ENCODE measurements at places on chromosomes 16 and 17. TPM values are rescaled to one million over a fixed set of nuclear protein-coding genes. Genes with fewer than 3 reads are reported as not detected.

Gene MBTD1
- 33.7 TPM for total RNA-seq

GRCh38 chr16:9800186-9800738 is 382.0 kb downstream of the GRIN2A start:
- no peak for DNase-seq

- no peak for DNase-seq
Observed at GRCh38 chr16:52383640-52384292, 163.2 kb downstream of the TOX3 start.

- no peak for DNase-seq
Observed at GRCh38 chr16:2856061-2856670, 1.8 kb downstream of the PRSS22 start.

GRCh38 chr17:48515925-48516900 is 14.6 kb downstream of the HOXB1 start:
- DNase-seq: no peak

DNA sequence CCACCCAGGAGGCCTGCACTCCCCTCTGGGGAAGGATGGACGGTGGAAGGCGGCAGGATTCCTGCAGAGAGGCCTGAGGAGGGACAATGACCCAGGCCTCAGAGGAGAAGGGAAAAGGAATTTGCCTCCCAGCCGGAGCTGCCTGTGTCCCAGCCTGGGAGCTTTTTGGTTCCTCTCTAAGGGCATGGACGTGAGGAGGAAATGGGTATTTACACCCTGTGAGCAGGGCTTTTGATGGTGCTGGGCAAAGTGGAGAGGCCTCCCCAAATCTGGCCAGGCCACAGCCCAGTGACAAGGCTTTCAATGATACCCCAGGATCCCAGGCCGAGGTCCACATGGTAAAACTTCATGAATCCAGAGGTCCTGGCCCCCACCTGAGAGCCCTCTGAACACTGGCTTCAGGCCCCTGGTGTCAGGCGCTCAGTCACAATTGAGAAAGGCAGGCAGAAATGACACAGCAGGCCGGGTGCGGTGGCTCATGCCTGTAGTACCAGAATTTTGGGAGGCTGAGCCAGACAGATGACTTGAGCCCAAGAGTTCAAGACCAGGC is 56.0 kb upstream of the DOC2B start:
- DNase-seq: no peak

Gene CHST5
- not detected for total RNA-seq

DNA sequence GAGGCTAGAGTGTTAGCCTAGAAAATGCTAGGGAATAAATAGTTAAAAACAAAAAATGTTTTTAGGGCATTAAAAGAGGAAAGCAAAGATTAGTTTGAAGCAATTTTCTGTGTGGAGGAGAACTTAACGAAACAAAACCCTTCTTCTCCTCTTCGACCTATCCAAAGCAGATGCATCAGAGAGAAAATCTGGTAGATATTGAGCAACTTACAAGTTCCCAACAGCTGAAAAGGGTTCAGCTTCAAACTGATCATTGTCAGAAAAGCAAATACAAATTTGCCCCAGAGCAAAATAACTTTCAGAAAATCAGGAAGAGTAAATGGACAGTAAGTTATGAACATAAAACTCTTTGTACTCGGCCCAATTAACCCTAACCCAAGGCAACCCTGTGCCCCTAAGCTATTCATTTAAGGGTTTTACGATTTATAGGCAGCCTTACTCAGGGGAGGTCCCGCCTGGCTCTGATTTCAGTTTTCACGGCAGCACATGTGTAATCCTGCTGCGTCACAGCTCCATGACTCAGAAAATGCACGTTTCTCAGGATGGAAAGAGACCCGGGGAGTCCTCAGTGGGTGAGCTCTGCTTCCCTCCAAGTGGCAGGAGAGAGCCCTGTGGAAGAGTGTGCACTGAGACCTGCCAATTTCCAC is 405.7 kb upstream of the SALL1 start:
- no peak for DNase-seq

Gene TBX6
- total RNA-seq: 2.5 TPM

Gene UNC45B
- total RNA-seq: 0.36 TPM

GRCh38 chr17:27379888-27380533 is 76.2 kb upstream of the KSR1 start:
- no peak for DNase-seq

DNA sequence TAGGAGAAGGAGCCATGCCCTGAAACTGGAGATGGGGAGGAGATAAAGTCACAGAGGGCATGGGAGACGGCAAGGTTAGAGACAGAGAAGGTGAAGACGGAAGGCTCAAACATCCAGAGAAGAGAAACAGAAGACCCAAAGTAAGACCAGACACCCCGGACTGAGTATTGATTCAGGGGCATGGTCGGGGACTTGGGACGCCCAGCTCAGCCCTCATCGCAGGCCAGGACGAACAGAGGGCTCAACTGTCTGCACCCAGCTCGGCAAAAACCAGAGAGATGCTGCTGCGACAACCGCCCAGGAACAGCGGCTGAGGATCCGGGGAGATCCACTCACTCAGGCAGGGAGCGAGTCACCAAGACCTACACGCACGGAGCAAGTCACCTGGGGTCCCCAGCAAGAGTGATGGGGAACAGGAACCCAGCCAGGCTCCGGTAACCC is 999 bp downstream of the XYLT1 start:
- no peak for DNase-seq

- DNase-seq: no peak
Observed at GRCh38 chr16:88599092-88599733, 29.0 kb downstream of the ZC3H18 start.

DNA sequence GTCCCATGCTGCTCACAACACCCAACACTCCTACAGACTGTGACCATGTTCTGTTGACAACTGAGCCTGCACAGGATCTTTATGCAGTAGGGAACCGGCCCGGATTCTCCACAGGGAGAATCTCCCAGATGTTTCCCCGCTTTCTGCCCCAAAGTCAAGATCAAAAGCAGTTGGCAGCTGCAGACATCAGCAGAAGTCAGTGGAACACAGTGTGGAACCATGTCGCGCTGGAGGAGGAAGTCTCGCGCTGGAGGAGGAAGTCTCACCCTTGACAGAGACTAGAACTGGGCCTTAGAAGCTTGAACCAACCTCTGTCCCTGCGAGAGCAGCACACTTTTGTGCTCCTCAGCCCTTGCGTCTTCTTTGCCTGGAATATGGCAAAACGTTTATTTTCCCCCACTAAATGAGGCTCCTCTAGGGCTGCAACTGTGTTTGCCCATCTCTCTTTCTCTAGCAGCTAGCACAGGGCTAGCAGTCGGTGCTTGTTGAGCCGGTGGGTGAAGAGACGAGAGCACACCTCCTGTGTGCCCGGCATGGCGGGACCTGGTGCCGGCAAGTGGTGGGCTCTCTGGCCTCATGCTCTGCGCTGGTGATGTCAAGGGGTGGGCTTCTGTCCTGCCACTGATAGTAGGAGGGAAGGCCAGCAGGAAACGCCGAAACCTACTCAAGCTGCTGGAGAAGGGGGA is 2.1 kb upstream of the MRC2 start:
- DNase-seq: no peak

DNA sequence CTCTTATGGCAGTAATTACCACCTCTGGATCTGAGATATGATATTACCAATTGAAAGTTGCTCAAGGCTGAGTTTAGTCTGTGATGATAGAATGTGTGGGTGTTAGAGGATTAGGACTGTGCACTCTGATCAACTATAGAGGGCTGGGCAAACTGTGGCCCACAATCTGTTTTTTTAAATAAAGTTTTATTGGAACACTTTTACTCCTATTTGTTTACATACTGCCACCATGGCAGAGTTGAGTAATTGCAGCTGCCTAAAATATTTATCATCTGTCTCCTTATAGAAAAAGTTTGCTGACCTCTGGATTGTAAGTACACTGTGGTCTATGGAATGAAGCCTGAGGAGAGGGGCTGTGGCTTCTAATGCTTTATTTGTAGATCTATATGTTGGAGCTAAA is 71.5 kb upstream of the N4BP1 start:
- DNase-seq: no peak

- DNase-seq: no peak
Observed at GRCh38 chr16:81431554-81432353, 12.9 kb upstream of the CMIP start.

- no peak for DNase-seq
Observed at GRCh38 chr17:77394540-77395295, 253.9 kb downstream of the SEC14L1 start.

Gene HSD11B2
- not detected for total RNA-seq

Gene NOG
- total RNA-seq: 108 TPM

Gene HIC1
- total RNA-seq: 1.6 TPM

DNA sequence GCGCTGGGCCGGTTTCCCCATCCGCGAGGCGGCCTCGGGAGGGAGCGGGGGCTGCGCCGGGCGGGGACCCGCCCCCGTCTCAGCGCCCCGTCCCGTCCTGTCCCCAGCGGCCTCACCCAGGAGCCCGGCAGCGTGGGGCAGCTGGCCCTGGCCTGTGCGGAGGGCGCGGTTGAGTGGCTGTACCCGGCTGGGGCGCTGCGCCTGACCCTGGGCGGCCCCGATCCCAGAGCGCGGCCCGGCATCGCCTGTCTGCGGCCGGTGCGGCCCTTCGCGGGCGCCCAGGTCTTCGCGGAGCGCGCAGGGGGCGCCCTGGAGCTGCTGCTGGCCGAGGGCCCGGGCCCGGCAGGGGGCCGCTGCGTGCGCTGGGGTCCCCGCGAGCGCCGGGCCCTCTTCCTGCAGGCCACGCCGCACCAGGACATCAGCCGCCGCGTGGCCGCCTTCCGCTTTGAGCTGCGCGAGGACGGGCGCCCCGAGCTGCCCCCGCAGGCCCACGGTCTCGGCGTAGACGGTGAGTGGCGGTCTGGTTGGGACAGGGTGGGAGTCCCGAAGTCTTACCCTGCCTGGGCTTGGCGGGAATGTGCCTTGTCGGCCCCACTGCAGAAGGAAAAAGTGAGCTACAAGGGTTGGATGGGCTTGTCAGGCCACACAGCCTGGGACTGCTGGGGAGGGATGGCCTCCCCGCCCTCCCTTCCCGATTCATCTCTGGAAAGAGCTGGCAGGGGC is 720 bp downstream of the METRN start:
- DNase-seq: no peak

DNA sequence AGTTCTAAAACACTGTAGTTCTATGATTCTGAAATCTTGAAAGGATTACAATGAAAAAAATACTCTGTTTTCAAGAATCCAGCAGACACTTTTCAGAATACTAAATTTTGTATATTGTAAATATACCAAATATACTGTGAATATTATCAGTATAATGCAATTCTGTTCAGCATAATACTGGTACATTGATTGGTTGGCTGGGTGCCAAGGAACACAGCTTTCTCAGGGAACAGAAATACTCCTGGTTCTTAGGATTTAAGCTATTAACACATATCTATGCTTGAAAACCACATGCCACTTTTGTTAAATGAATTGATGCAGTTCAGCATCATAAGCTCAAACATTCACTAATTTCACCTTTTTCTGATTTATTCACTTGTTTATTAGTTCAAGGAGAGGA is 2.5 kb upstream of the GINS3 start:
- no peak for DNase-seq

DNA sequence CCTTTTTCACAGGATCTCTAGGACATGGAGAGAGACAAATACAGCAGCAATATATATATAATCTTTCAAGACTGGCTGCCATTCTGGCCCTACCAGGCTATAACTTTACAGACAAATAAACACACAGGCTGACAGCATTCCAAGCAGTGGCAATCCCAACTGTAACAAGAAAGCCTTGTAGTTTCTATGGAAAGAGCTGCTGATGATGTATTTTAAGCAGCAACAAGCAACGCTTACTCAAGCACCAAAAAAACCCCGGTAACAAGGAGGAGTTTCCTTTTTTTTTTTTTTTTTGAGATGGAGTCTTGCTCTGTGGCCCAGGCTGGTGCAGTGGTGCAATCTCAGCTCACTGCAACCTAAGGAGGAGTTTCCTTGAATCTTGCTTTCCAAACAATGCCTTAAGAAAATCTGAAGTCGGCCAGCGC is 23.2 kb downstream of the LSM12 start:
- DNase-seq: no peak

DNA sequence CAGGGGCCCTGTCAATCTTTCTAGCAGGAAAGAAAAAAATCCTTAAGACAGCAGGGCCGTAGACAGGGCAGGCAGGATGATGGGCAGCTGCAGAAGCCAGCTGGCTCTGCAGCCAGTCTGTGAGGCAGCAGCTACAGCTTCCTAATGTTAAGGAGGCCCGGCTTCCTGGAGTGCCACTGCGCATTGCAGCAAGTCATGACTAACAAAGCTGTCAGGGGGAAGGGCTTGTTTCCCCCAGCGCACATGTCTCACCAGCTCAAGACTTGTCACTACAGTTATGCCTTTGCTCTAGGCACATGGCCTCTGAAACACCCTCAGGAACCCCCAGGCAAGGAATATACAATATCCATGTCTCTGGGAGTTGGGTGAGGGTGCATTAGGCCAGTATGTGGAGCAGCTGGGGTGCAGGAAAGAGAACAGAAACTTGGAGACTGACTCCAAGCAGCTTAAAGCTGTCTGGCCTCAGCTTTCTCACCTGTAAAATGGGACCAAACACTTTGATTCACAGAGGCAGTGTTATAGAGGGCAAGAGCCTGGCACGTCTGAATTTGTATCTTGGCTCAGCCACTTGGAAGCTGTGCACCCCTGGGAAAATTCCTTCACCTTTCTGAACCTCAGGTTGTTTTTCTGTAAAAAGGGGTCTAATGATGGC is 220.0 kb downstream of the HAPSTR1 start:
- DNase-seq: no peak

Gene FSCN2
- total RNA-seq: 2.0 TPM

DNA sequence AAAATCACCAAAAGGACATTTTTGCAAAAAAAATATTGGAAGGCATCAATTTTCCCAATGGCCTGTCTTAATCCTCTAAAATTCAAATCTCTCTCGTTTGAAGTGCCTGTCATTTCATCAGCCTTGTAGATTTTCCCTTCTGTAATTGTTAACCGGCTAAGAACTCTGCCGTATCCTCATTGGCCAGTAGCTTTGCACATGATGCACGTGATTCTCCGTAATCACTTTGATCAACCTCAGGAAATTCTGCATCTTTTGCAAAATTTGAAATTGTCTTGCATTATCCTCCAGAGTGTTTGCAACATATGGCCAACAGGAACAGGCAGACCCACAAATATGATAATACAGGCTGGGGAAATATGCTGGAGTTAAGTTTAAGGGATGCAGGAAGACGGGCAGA is 184.2 kb upstream of the RPL38 start:
- DNase-seq: no peak

Gene MIEN1
- total RNA-seq: 33.2 TPM

Measured in naive thymus-derived CD8-positive, alpha-beta T cell (primary cell).